ENCODE measurements at places on chromosomes 11 and 22.

DNA sequence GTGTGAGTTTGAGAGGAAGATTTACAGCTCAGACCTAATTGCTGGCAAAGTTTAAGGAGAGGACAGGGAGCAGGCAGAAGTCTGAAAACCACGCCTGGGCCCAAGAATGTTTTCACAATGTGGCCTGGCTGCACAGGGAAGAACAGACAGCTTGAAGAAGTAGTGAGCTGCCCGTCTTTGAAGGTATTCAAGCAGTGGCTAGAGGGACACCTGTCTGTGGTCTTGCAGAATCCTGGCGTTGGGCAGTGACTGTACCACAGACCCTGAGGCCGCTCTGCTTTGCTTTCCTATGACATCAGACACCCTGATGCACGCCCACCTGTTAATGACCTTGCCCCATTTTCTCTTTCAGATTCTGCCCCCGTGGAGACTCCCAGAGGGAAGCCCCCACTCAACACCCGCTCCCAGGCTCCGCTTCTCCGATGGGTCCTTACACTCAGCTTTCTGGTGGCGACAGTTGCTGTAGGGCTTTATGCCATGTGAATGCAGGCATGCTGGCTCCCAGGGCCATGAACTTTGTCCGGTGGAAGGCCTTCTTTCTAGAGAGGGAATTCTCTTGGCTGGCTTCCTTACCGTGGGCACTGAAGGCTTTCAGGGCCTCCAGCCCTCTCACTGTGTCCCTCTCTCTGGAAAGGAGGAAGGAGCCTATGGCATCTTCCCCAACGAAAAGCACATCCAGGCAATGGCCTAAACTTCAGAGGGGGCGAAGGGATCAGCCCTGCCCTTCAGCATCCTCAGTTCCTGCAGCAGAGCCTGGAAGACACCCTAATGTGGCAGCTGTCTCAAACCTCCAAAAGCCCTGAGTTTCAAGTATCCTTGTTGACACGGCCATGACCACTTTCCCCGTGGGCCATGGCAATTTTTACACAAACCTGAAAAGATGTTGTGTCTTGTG lies 6.6 kb upstream of the MCM5 start:
- no peak for DNase-seq

DNA sequence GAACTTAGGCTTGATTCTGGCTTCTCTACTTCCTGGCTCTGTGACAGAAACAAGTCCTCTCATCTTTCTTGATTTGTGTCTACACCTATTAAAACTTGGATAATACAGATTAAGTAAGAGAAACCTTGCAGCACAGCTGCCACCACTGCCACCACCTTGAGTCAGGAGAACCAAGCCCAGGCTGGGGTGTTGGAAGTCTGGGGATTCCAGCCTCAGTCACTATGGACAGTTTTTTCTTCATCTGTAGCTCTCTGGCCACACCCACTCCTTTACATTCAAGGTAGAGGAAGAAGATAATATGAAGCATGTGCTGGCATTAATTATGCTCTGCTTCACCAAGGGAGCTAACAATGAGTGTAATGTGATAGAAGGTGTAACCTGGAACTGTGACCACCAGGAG lies 75.7 kb downstream of the RELT start:
- DNase-seq, result no peak

GRCh38 chr11:16505481-16505880 lies 149.1 kb upstream of the SOX6 start:
- DNase-seq, result no peak

GRCh38 chr22:37103656-37104452 lies 5.7 kb downstream of the TMPRSS6 start:
- no peak for DNase-seq

- peak; percentile 89 for DNase-seq
Measured at GRCh38 chr22:30212363-30212995, 34.1 kb downstream of the LIF start.

GRCh38 chr11:60274416-60274815 lies 6.0 kb upstream of the MS4A4A start:
- peak; percentile 42 for DNase-seq

- DNase-seq, result no peak
Measured at GRCh38 chr11:18986744-18987143, 47.5 kb upstream of the MRGPRX1 start.

- DNase-seq, result peak; percentile 39
Measured at GRCh38 chr11:36363361-36364268, 67.5 kb downstream of the PRR5L start.

GRCh38 chr11:473962-474785 lies 24.1 kb downstream of the PTDSS2 start:
- DNase-seq, result no peak

GRCh38 chr11:127733552-127733951 lies 733.0 kb upstream of the KIRREL3 start:
- DNase-seq, result no peak

GRCh38 chr22:32407312-32407711 lies 4.7 kb downstream of the RTCB start:
- peak; percentile 65 for DNase-seq

DNA sequence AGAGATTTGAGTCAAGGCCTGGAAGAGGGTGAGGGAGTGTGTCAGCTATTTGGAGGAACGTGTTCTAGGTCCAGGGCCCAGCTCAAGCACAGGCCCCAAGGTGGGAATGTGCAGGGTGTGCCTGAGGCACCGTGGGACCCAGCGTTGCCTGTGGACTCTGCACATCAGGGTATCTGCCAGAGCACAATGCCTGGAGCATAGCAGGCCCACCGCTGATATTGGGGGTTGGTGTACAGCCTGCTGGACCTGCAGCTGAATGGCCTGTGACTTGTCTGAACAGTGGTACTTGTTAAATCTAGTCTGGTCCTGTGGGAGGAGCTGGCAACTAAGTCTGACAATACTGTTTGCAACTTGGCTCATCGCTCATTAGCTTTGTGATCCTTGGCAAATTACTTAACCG lies 131.7 kb downstream of the GRIK4 start:
- no peak for DNase-seq

- DNase-seq, result peak; percentile 10
Measured at GRCh38 chr11:95736355-95736754, 53.2 kb downstream of the FAM76B start.

DNA sequence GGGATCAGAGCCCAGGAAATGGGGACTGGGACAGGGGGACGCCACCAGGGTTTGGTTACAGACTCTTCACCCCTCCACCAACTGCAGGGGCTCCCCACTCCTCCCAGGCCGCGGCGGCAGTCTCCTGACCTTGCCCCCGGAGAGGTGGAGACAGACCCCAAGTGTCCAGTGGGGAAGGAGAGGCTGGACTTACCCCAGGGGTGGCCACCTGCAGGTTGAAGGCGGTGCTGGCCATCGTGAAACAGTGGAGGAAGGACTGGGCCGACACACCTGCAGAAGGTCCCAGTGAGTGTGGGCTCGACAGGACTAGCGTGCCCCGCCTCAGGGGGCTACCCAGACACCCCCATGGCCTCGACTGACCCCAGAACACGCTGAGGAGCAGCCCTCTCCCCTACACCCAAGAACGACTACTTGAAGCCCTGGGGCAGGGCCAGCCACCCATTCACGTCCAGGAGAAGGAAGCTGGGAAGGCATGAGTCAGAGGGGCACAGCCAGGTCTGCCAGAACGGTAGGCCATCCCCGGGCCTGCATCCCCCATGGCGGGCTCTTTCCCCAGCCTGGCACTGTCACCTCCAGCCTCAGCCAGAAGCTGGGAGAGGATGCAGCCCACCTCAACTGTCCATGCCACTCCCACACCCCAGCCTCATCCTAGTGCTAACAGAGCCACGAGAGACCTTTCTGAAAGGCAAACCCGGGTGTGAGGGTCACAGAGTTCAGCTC lies 2.3 kb downstream of the GATD1 start:
- DNase-seq, result no peak

DNA sequence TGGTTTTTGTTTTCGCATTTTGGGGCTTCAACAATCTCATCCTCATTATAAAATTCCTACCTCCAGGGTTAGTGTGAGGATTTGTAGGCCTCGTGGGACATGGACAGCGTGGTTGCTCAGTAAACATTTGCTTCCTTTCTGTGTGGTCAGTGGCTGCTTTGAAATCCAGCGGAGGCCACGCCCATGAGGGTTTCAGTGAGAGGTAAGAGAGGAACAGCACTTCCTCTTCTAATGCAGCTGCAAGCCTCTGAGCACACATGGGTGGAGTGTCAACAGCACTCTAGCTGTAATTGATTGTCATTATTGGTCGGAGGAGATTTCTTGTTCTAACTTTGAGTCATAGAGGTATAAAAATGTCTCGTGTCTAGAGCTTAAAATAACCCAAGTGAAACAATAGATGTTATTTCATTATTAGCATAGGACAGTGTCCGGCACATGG lies 6.0 kb upstream of the ARHGAP42 start:
- peak; percentile 80 for DNase-seq

GRCh38 chr11:76783896-76784813 lies 999 bp downstream of the TSKU start:
- DNase-seq, result peak; percentile 40

DNA sequence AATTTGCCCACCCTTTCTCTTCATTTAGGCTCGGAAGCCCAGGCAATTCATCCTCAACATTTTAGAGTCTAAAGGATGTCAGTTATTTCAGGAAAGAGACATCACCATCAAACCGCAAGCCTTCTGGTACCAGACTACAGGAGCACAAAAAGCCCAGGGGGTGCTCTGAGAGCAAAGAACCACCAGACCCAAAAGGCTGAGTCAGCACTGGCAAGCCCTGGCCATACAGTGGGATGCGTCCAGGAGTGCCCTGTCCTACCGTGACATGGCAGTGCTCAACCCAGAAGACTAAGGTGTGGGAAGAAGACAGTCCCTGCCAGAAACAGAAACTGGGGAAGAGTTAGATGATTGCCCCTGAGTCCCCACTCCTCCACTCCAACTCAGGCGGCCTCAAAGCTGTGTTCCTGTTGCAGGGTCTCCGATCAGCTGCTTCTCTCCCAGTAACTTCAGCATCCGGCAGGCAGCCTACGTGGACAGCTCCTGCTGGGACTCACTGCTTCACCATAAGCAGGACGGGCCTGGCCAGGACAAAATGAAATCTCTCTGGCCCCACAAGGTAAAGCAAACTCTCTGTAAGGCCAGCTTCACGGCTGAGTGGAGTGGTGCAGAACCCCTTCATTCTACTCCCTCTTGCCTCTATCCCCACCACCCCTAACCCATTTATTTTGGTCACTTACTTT lies 1.5 kb downstream of the PANX3 start:
- DNase-seq, result no peak

GRCh38 chr11:45513821-45514340 lies 151.5 kb downstream of the CHST1 start:
- DNase-seq, result peak; percentile 49

- DNase-seq, result no peak
Measured at GRCh38 chr22:46092670-46093410, 57.5 kb upstream of the PPARA start.

GRCh38 chr22:27629908-27630673 lies 171.5 kb downstream of the MN1 start:
- no peak for DNase-seq

DNA sequence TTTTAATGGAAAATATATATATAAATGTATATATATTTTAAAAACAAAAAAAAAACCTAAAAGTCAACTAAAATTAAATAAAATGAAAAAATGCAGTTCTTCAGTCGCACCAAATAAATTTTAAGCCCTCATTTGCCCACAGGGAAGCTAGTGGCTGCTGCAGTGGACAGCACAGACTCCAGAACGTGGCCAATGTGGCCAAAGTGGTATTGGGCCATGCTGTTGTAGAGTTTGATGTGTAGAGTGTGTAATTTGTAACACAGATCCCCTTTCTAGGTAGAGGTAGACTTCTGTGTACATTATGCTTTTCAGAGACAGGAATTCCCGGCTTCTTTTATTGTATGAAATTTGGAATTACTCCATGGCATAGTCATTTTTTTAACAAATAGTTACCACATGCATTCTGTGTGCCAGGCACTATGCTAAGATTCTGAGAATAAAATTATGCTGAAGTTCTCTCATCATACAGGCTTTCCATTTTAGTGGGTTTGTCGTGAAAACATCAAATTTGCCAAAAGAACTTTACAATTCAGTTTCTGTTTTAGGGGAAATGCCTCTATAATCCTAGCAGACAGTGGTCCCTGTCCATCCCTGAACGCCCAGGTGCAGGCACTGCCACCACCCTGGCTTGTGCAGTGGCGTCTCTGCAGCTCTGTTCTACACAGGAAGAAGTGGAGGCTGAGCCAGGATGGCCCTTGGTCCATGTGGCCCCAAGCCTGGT lies 68.5 kb downstream of the MED15 start:
- DNase-seq, result no peak

DNA sequence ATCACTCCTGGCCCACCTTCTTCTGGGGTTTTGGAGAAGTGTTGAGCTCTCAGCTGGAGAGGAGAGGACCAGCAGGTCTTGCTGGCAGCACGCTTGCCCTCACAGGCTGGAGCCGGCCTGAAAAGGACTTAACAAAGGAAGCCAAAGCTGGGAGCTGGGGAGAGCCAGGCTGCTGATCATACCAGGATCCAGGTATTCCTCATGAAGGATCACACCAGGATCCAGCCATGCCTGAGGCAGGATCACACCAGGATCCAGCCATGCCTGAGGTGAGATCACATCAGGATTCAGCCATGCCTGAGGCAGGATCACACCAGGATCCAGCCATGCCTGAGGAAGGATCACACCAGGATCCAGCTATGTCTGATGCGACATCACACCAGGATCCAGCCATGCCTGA lies 17.0 kb downstream of the MRGPRD start:
- DNase-seq, result no peak

- DNase-seq, result no peak
Measured at GRCh38 chr11:86547727-86548126, 124.7 kb downstream of the ME3 start.

DNA sequence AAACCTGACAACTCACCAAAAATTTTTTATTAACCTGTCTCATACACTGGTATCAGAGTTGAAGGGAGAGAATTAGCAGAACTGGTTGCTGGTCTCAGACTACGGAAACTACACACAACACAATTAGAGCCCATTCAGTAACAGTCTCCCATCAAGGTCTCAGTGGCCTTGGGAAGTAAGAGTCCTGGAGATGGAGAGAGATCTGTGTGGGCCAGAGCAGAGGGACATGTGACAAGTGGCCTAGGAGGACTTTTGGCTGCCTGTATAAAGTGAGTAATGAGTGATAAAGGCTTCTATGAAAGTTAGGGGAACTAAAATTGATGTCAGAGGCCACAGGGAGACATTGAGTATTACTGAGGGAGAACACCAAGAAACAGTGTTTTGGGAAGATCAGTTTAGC lies 58.9 kb downstream of the PARVA start:
- DNase-seq, result no peak

- DNase-seq, result no peak
Measured at GRCh38 chr11:9617940-9618339, 44.5 kb downstream of the WEE1 start.

GRCh38 chr11:42543844-42544419 lies 767.9 kb upstream of the API5 start:
- no peak for DNase-seq

GRCh38 chr11:131985846-131986301 lies 615.5 kb downstream of the NTM start:
- no peak for DNase-seq

GRCh38 chr11:26944866-26945664 lies 48.8 kb upstream of the FIBIN start:
- DNase-seq, result no peak

- DNase-seq, result no peak
Measured at GRCh38 chr11:44577231-44577830, 11.9 kb downstream of the CD82 start.

DNA sequence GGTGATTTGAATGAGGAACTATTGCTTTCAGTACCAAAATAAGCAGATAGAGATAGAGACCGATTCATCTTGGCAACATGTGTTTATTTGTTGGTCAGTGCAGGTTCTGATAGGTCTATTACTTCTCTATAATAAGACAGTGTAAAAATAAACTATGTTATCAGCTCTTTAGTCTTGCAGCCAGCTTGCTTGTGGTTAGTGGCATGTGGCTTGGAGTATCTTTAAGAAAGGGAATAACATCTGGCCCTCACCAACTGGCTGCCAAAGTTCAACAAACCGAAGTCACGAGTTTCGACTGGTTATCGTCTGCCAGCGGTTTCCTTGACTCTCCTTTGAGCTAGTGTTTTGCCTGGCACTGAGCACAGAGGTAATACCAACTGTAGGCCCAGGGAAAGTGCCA lies 71.8 kb downstream of the CTTN start:
- DNase-seq, result peak; percentile 17
